ENCODE measurements at places on chromosomes 3 and 15.
A peak's percentile ranks its signal among the peaks of the same experiment; 100 is the strongest.

- peak; percentile 80 for DNase-seq
Measured at GRCh38 chr3:170062769-170063168, 25.0 kb downstream of the GPR160 start.

DNA sequence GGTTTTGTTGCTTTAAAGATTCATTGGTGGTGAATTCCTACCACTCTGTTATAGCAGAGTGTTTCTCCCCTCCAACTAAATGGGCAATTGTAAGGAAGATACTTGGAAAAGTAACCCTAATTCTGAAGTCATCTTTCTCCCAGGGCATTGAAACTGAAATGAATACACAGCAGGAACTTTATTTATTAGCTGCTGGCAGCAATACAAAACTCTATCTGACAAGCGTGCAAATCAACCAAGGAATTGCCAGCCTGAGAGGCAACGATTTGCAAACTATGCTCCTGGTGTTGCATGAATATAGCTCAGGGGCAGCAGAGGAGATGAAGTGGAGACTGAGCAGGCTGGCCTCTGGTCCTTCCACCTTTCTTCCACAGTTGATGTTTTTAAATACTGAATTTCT lies 48.9 kb downstream of the CD200R1 start:
- no peak for DNase-seq

DNA sequence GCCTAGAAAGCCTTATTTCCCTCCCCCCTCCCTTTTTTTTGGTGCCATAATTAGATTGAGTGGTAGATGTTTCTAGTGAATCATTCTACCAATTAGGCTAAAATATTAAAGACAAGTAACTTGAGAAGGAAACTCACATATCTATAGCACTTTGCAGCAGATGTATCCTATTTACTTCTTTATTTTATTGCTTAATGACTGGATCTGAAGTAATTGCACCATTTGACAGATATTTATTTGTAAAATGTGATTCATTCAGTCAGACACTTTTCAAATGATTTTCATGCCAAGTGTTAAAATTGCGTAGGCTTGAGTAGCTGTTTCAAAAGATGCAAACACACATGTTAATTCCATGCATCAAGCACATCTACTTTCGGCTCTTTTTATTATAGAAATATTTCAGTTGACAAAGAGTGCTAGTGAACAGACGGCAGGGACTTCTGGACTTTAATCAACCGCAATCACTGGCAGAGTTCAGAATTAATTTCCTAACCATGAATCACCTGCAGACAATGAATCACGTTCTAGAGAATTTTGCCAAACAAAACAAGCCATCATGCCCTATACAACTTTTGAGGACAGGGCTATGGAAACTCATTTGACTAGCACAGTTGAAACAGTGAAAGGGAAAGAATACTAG lies 636.8 kb downstream of the MECOM start:
- no peak for DNase-seq

- no peak for DNase-seq
Measured at GRCh38 chr15:50232791-50233190, 32.7 kb downstream of the HDC start.

DNA sequence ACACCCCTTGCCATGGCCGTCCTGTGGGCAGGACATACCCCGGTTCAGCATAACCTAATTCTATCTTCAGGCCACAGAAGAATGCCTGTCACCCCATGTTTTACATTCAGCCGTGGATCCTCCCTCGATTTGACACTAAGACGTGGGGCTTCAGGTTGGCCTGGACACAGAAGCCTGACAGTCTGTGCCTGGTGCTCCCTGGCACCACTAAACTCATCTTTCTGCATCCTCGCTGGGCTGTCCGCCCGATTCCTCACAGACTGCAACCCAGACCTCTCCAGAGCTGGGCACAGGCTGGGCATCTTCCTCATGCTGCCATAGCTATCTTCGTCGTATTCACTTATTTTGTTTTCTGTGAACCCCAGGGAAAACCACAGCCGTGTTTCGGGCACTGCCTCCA lies 117.8 kb upstream of the IQSEC1 start:
- no peak for DNase-seq

- no peak for DNase-seq
Measured at GRCh38 chr3:12507591-12508281, 23.5 kb downstream of the TSEN2 start.

GRCh38 chr3:138468886-138469285 lies 34.5 kb downstream of the ESYT3 start:
- no peak for DNase-seq

DNA sequence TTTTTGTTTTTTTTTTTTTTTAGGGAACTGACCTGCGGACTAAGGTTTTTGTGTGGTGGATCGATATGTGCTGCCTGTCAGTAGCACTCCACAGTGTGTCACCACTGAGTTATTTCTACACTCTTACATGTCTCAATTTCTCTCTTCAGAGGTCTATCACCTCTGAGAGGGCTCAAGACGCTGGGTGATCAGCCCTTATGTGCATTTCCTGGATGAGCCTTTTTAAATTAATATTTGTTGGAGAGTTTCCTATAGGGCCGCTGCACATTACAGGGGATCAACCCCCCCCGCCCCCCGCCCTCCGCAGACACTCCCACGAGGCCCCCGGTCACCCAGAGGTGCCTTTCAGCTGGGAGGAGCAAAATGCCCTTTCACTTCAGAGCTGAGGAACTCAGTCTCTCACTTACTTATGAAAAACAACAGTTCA lies 34.5 kb upstream of the AP4E1 start:
- no peak for DNase-seq

GRCh38 chr3:123920868-123921267 lies 36.7 kb upstream of the MYLK start:
- no peak for DNase-seq

GRCh38 chr3:177992993-177993970 lies 543.0 kb upstream of the KCNMB2 start:
- no peak for DNase-seq

DNA sequence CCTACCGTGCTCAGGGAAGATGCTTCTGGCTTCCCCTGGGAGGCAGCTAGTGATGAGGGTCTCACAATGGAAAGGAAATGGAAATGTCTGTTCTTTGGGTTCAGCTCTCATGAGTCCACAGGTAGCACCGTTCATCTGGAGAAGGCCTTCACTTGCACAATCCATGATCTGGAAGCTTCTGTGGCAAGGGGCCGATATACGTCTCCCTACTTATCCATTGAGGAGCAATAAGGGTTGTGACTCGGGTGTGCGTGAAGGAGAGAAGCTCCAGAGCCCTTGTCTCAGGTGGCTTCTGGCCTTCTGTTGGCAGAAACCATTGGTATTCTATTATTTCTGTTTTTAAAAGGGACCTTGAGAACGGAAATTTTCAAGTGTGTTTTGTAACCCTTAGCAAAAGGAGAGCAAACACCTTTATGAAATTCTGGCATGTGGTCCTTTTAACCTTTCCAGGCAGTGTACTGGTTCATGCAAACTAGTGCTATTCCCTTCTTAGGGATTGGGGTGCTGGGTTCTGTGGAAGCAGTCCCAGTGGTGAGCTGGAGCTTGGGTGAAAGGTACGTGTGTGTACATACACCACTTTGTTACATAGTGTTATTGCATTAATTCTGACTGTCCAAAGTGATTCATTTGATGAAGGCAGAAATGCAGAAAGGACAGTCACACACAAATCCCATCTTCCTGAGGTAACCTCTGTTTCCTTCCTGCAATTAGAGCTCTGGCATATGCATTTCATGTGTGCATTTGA lies 32.5 kb downstream of the KLF13 start:
- DNase-seq: no peak

GRCh38 chr15:99306694-99307338 lies 55.5 kb downstream of the LRRC28 start:
- DNase-seq: peak; percentile 14

DNA sequence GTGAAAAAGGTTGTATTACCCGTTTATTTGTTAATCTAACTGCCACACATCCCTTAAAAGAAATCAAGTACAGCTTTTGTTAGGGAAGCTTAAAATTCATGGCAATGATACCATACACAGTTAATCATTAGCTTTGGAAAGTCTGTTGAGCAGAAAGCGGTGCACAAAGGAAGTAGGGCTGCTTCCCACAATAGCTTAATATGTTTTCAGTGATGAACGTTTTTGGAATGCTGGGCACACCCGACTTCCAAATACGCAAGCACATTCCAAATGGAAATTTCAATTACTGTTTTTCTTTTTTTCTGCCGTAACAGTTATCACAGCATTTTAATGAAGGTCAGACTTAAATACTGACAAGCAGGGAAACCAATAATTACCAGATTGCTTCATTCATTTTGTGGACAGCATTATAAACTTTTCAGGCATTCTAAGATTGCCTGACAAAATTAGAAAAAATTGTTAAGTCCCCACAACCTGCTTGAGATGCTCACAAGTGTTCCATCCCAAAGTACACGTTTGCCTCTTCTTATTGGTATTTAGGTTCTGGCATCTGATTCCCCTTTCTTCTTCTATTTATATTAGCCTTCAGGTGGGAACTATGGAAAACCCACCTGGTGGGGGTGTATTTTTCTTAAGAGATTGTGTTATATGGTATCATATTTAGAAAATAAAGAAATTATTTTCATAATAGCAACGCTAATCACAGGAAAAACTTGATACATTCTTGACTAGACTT lies 1.1 kb upstream of the ECT2 start:
- peak; percentile 16 for DNase-seq

DNA sequence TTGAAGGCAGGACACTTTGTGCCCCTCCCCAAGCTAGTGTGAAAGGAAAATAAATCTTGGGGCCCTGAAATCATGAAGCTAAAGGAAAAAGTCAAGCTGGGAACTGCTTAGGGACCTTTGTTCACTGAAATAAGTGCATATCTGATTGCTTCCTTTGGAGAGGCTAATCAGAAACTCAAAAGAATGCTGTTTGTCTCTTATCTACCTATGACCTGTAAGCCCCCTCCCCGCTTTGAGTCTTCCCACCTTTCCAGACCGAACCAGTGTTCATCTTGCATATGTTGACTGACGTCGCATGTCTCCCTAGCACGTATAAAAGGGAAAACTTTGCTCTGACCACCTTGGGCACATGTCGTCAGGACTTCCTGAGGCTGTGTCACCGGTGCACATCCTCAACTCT lies 53.1 kb downstream of the SLC30A4 start:
- peak; percentile 50 for DNase-seq

- no peak for DNase-seq
Measured at GRCh38 chr3:49316696-49317457, 23.0 kb downstream of the USP4 start.

- DNase-seq: no peak
Measured at GRCh38 chr3:63995086-63995485, 28.2 kb downstream of the PSMD6 start.

DNA sequence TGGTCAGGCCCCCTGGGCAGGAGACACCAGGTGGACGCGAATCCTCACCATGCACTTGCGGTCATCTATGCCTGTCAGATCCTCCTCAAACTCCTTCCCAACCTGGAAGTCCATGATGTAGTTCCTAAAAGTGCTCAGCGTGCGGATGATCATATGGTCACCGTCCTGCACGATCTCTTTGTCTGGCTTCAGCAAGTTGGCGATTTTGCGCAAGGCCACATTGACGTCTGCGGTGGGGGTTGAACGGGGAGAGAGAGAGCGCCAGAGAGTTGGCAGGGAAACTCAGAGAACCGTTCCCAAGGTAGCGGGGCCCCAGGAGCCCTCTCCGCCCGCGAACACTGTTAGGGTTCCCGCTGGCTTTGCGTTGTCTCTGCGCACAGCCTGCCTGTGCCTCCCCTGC lies 809 bp downstream of the RBP1 start:
- peak; percentile 54 for DNase-seq

DNA sequence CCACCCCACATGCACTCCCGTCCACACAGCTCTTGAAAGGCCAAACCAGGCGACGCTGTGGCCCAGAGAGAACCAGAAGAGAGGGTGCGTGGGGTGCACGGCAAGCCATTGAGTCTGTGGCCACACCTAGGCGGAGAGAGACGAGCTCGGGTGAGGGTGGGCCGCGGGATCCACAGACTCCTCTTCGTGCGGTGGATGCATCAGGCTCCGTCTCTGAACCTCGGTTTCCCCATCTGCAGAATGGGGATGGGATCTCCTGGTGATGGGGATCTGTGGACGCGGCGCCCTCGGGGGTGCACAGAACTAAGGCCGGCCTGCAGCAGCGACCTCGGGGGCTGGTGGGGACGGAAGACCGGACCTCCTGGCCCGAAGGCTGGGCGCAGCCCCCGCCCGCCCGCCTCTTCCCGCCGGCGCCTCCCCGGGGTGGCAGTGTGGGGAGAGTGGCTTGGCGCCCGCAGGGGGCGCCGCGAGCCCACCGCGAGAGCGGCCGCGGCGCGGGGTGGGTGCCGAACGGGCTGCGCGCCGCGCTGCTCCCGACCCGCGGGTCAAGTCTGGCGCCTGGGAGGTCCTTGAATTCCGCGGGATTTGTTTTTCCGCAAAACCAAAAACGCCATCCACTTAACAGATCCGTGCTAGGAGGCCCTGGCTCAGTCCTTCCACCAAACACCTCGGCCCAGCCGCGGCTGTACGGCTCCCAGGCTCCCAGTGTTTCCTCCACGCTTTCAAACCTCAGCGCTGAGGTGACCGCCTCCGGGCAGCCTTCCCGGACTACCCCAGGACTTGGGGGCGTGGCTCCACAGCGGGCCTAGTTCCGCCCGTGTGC lies 13.2 kb upstream of the ADPGK start:
- DNase-seq: peak; percentile 80

GRCh38 chr3:128424508-128425069 lies 42.1 kb downstream of the DNAJB8 start:
- no peak for DNase-seq
